ENCODE measurements at places on chromosomes 2 and 18.

DNA sequence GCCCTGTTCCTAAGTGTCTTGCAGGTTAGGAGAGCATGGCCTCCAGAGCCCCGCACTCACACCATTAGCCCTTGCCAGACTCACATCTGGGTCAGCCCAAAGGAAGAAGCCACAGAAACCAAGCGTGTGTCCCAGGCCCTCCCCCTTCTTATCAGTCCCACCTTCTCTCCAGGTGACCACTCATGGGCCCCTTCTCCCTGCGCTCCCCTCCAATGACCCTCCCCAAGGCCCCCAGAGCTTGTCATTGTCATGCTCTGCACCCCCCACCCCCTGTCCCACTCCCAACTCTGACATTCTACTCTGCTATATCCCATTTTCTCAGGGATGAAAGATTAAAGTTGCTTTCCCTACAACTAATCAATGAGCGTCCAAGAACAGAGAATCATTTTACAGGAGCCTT, 30.1 kb downstream of the CAPN14 start:
- DNase-seq, result no peak

GRCh38 chr2:127405255-127405610, 13.0 kb upstream of the PROC start:
- DNase-seq, result no peak

DNA sequence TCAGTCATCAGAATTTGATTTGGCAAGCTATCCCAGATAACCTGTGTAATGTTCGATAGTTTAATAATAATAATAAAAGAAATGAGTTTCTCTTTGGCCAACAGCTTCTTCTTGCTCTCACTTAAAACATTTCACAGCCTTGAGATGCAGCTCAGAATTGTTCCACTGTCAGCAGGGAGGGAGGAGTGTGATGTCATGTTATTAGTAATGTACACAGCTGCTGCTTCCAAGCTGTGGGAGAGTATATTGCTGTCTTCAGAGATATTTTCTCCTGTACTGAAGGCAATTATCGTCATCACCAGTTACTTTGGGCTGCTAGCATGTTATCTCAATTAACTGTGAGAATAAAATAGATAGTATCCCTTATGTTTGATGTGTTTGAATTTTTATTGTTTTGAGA, 146.9 kb upstream of the MAP3K20 start:
- no peak for DNase-seq

DNA sequence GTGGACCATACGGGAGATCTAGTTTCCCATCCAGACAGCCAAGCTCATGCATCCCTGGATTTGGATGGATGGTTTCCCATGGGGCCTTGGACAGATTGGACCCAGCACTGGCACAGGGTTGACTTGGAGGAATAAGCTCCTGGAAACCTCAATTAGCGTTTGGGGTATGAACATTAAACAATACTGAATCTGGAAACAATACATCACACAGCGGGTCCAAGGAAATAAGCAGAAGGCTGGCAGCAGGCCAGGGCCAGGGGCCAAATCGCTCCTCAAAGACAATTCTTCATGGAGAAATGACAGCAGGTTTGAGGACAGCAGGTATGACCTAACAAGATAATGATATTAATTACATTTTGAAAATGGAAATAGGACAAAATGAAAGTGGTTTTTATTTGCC, 540.6 kb downstream of the RIT2 start:
- DNase-seq, result no peak

DNA sequence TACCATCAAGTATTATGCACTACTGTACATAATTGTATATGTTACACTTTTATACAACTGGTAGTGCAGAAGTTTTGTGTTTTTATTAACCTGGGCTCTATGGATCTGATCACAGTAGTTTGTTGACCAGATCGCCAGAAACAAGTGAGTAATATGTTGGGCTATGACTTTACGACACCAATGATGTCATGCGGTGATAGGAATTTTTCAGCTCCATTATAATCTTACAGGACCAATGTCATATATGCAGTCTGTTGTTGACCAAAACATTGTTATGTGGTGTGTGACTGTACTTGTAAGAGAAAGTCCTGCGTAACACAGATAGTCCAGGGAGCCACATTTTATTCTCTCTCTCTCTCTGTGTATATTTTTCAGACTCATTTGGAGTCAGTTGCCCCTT, 4.5 kb upstream of the ACOXL start:
- DNase-seq, result no peak

GRCh38 chr2:187982668-187983067, 309.0 kb upstream of the GULP1 start:
- no peak for DNase-seq
